SK-N-SH treated with all-trans-retinoic acid at 6 μM for 48 hours (cell line): ENCODE measurements at places on chromosomes 11 and 22.

DNA sequence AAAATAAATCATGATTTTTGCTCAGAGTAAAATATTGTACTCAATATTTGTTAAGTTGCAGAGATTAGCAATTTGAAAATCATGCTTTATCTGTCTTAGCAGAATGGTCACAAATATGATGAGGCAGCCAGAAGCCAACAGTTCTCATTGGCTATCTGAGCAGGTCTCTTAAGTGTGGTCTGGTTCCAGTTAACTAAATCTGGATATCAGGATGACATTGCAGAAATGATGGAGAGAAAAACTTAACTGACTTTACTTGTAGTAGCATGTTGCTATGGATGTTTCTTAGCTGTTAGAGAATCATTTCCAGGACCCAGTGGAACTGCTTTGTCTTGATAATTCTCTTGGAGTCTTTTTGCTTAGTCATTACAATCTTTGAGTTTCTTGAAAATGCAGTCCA is 1070.3 kb downstream of the JRKL start:
- no peak for ATAC-seq

DNA sequence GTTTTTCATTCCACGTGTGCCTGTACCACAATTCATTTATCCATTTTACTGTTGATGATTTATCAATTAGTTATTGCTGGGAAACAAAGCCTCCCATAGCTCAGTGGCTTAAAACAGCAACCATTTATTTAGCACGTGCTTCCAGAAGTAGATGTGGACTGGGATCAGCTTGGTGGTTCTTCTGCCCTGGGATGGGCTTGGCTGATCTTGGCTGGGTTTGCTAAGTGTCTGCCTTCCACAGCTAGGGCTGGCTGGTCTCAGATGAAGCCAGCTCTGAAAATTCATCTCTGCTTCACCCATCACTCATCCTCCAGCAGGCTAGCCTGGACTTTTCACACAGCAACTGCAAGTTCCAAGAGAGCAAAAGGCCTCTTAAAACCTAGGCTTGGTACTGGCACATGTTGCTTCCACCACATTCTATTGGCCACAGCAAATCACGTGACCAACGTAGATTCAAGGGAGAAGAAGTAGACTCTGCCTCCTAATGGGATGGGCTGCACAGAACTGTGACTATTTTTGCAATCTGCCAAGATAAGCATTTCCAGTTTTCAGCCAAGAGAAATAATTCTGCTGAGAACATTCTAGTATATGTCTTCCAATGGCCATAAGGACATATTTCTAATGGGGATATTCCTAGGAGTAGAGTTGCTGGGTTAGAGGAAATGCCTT is 124.9 kb downstream of the MN1 start:
- no peak for ATAC-seq

GRCh38 chr11:69202511-69203221 is 46.9 kb downstream of the SMIM38 start:
- ATAC-seq, result no peak

- ATAC-seq, result peak; percentile 75
Observed at GRCh38 chr11:75655605-75656004, 13.2 kb downstream of the MAP6 start.

DNA sequence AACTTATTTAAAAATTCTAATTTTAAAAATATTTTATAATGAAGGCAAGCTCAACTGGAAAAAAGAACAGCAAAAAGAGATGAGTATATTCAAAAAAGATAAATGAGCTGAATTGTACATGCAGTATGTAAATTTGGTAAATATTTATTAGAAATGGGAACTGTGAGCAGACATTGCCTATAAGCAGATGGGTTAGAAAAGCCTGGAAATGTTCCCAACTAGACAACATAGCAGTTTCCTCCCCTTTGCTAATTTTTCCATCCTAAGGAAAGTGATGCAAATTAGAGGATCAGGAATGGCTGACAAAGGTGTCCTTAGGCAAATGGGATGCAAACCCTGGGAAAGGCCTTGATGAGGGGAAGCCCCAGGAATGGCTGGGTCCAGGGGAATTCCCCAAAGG is 37.2 kb downstream of the TP53I11 start:
- ATAC-seq, result no peak

GRCh38 chr22:41369837-41370236 is 11.9 kb upstream of the TEF start:
- no peak for ATAC-seq
